A549 treated with CORT108297 at 1 μM for 4 hours (cell line): ENCODE measurements at places on chromosomes 1 and 21. TPM values are rescaled to one million over a fixed set of nuclear protein-coding genes. Genes with fewer than 3 reads are reported as not detected.

Gene ASPM
- 20.6 to 24.0 TPM (median 22.6 TPM) in 5 replicates for total RNA-seq

Gene HSD3B2
- total RNA-seq: not detected in 5 replicates

Gene UMODL1
- not detected in 5 replicates for total RNA-seq

Gene FAM72C
- total RNA-seq: 4.3 to 7.1 TPM (median 5.5 TPM) in 5 replicates
